GM04503 (cell line): ENCODE measurements at places on chromosomes 1 and 21.

- DNase-seq = no peak
Observed at GRCh38 chr1:221174330-221174993, 295.2 kb downstream of the HLX start.

DNA sequence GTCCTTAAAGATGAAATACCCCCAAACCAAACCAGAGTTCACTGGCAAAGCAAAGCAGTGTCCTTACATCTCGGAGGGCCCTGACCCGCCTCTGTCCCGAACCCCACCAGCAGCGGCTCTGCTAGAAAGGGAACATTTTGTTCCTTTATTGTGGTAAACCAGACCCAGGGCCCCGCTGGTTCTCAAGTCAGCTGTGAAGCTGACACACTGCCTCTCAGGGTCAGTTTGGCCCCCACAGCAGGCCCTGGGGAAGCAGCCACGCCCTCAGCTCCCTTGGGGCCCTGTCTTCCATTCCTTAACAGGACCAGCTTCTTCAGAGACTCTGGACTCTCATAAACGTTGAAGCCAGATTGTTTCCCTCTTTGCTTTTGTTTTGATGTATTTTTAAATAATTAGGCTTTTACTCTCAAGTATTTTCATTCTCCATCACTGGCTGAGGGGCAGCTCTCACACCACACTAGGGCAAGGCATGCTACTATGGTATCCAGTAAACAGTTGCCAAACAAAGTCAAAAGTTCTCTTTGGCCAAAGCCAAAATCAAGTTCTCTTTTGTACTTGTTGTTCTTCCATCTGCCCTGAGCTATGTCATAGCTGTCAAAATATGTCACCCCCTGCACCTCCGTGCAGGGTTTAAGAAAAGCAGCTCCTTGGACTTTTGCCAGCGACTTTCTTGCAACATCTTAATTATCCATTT is 61.1 kb upstream of the ANGPTL1 start:
- DNase-seq = peak; percentile 73

- no peak for DNase-seq
Observed at GRCh38 chr1:18385239-18385790, 95.4 kb upstream of the KLHDC7A start.

- DNase-seq = no peak
Observed at GRCh38 chr1:30853350-30853749, 55.2 kb downstream of the SDC3 start.

DNA sequence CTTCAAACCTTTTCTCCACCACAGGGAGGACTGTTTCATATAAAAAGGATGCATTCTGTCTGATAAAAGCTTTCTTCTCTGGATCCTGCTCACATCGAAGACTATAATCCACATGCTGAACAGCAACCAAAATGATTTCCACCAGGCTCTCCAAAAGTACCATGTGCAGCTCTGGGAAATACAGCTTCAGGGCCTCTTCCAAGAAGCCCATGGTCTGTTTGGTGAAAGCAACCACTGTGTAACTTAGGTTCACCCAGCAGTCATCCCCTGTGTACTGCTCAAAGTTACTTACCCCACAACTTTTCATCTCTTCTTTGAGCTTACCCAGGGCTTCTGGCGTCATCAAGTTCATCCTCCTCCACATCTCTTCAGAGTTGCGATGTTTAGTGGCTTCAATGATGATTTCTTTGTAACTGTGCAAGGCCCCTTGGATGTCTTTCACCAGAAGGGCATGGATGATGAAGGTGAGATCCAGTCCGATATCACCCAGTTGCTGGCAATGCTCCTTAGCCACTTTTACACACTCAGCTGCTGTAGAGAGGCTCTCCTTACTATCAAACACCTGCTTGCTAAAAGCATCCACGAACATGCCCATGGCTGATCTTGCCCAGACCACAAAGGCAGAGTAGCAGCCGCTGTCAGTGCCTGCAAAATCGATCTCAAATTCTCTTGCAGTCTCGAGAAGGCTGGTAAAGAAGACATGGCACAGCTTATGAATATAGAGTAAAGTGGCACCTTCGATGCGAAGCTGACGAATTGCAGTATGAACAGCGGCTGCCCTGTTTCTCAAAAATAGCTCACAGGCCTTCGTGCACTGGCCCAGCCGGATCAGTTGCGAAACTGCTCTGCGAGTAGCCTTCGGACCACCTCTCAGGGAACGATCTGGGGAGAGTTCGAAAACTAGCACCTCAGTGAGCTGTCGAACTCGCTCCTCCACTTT is 1.7 kb downstream of the EXOC8 start:
- DNase-seq = no peak

- DNase-seq = no peak
Observed at GRCh38 chr21:32765058-32765457, 6.5 kb downstream of the PAXBP1 start.

DNA sequence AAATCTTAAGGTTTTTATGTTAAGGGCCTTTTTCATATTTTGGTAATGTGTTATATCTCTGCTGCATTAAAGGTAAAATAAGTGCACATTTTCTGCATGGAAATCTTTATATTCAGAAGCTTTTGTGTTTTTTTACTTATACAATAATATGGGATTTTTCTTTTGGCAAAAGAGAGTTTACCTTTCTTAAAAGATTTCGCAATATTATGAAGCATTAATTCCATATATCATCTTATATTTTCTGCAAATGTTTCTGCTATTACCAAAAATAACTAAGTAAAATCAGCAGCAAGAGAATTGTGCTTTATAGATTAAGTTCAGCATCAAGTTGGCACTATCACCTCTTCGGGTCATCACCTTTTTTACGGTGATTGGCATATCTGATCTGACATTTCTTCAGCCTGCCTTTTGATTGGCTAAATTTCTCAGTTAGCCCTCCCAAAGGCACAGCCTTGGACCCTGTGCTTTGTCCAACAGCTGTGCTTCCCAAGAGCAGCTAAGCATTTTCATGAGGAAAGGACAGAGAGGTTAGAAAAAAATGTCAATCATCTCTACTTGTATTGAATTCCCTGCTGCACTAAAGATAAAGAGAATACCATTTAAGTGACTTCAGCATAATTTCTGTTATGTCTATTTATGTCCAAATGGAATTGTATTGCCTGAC is 767.1 kb upstream of the PRMT6 start:
- no peak for DNase-seq

- DNase-seq = no peak
Observed at GRCh38 chr21:35783721-35784120, 276.6 kb downstream of the SETD4 start.

DNA sequence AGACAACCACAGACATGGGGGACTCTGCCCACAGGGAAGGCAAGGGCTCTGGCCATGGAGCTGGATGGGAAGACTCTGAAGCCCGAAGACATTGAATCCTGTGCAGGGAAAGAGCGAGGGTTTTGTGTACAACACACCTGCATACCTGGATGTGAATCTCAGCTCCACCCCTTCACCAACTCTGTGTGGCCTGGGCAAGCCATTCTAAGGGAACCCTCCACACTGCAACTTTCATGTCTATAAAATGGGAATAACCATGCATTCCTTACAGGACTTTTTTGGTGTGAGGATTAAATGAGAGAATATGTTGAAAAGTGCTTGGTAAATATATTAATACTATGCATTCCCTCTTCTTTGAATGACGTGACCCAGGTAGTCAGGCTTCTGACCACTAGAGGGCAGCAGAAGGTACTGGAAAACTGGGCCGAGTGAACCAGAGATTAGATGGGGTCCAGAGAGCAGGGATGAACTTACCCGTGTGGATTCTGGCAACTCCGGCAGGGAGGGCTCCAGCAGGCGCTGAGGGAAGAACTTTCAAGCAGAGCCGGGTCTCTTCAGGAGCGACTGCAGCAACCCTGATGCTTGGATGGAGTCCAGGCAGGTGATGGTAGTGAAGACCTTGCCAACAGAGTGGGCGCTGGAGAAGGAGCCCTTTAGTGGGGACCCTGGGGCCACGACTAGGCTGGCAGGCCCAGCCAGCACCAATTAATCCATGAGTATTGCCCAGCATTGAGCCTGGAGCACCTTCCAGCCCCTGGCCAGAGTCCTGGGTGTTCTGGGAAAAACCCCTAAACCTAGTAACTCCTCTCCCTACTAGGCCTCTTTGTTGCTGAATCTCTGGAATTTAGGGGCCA is 834 bp upstream of the ELF3 start:
- no peak for DNase-seq

GRCh38 chr1:88655685-88656299 is 28.3 kb upstream of the PKN2 start:
- no peak for DNase-seq

GRCh38 chr1:16979475-16980327 is 719 bp downstream of the MFAP2 start:
- no peak for DNase-seq

DNA sequence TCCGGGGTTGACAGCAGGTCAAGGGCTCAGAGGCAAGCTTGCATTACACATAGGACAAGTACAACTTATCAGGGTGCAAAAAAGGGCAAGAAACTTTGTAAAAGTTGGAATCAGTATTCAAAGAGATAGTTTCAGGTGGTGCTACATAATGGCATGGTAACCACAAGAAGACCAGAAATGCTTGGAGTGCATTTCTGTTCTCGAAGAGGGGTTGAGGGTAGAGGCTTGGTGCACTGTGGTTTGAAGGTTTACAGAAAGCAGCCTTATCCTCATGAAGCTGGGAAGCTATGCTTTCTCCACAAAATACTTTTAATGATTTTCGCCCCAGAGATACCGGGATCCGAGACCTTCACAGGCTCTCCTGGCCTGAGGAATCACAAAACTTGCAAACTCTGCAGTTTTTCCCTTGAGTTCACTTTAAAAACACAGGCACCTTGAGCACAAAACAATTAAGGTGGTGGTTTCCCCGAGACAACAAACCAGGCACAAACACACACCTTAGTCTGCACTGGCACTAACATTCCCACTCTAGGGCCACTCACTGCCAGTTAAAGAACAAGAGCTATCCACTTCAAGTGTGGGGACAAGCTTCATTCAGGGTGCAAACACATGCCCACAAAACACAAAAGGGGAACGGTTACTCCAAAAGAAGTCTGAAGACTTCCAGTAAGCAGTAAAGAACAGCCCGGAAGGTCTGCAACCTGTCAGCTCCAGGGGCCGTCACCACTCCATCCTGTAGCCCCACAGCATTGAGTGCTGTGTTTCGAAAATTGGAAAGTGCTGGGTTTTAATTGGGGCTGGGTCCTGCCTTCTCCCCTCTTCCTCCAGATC is 29.8 kb upstream of the NFIA start:
- no peak for DNase-seq

GRCh38 chr1:9422911-9423505 is 116.3 kb upstream of the SLC25A33 start:
- DNase-seq = no peak

GRCh38 chr1:179425186-179425585 is 59.4 kb downstream of the AXDND1 start:
- no peak for DNase-seq

DNA sequence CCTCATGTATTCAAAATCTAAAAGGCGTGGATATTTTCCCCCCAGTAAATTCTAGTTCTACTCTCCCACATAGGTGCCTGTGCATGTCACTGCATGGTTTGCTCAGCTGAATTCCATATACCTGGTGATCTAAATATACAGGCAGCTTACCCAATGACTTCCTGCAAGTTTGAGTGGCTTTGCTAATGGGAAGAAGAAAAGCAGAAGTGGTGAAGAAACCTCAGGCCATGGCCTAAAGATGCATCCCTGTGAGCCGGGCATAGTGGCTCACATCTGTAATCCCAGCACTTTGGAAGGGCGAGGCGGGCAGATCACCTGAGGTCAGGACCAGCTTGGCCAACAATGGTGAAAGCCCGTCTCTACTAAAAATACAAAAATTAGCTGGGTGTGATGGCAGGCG is 11.5 kb downstream of the SLC44A3 start:
- no peak for DNase-seq

DNA sequence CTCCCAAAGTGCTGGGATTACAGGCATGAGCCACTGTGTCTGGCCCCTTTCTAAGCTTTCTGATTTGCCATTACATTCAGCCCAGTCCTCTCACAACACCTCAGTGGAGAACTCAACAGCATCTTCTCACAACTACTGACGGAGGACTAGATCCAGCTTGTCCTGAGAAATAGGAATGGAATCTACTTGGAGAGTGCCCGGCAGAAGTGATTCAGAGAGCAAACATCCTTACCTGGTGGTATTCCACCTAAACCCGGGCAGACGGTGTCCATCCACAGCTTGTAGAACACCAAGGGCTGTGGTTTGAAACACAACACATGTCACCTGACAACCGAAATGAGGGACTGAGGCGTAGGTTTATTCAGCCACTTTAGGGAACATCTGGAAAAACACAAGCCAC is 28.8 kb upstream of the CCSAP start:
- no peak for DNase-seq

- DNase-seq = peak; percentile 34
Observed at GRCh38 chr1:98702976-98703375, 41.5 kb downstream of the SNX7 start.

DNA sequence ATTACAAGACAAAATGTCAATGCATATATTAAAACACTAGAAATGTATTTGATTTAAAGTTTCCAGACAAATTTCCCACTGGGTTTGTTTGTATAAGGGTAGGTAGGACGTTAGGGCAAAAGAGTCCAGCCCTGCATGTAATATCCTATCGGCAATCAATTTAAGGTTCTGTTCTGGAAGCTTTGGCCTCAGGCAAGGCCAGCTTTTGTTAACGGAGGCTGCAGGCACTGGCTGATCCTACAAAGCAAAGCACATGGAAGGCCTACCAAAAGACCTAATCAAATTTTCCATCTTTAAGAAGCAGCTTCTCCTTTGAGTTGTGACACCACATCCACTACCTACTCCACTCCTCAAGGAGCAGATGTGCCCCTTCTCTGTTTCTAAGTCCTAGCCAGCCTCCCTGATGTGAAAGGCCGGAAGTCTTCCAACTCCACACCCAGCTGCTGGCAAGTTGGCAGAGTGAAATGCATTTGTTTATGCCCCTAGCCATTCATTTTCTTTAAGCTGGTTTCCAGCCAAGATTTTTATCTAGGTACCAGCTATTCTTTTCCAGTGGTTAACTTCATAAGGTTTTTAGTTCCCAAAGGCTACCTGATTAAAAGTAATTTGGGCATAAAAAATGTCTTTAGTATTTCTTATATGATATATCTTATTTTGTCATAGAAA is 452.6 kb downstream of the PTBP2 start:
- DNase-seq = no peak

GRCh38 chr1:20978413-20978812 is 191.3 kb upstream of the HP1BP3 start:
- no peak for DNase-seq

DNA sequence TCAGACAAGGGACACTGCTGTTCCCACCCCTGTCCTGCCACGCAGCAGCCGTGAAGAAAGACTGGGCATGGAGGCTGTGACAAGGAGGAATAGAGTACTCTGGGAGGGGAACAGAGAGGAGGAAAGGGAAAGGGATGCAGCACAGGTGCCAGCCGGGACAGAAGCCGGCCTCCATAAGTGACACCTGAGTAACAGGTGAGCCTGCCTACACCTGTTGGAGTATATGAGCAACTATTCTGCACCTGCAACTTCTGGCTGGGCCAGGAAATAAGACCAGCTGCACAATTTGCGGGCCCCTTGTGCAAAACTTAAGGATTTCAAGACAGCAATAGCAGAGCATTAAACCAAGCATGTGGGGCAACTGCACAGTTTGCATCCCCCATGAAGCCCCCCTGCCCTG is 72.5 kb upstream of the GOLT1A start:
- DNase-seq = no peak

DNA sequence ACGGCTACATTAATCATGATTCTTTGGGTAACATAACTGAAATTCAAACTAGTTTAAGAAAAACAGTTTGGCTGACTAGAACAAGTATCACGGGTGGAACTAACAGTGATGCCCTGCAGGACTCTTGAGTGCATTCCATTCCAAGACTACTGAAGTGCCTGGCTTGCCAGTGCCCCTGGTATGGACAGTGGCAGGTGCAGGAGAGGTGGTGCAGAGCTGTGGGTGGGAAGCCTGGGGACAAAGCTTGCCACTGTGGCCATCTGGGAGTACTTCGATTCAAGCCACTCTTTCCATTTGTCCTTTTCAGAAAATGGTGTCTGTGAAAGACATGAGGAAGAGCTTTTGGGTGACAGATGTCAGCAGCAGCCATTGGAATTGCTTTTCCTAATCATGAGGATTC is 166.5 kb downstream of the RRAGC start:
- no peak for DNase-seq
